NCI-H1417 treated with DMSO at 0.1 percent for 48 hours (cell line): ENCODE measurements at places on chromosomes 1 and 21.
A peak's percentile ranks its signal among the peaks of the same experiment; 100 is the strongest.

- DNase-seq: no peak
These were observed 30.5 kb upstream of the LRIG2 start for GRCh38 chr1:113042285-113043143.

DNA sequence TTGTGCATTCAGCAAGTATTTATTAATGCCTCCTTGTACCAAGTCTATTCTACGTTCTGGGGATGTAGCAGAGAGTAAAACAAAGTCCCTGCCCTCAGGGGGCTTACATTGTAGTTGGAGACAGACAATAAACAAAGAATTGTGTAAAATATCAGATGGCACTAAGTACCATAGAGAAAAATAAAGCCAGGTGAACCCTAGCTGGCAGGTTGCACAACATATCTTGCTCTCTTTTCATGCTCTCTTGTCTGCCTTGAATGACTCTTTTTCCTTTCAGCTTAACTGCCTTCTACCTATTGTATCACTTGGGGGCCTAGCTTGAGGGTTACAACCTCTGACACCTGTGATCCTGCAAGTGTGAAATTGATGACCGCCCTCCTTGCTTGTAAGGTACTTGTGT, 20.7 kb upstream of the FASLG start:
- DNase-seq: no peak

DNA sequence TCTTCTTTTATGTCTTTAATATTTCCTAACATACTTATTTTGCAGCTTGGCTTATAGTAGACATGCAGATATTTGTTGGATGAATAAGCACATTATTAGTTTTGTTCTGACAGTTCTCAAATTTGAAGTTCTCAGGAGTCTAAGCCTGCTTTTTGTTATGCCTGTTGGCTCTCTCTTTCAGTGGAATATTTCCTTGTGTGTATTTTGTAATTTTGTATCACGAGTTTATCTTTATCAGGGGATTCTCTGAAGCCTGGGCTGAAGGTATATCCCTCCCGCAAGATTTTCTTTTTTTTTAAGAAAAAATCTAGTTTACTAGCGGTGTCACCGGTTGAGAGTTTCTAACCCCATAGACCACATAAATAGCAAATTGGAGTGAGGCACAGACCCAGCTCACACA, 105.9 kb downstream of the RGL1 start:
- DNase-seq: no peak

DNA sequence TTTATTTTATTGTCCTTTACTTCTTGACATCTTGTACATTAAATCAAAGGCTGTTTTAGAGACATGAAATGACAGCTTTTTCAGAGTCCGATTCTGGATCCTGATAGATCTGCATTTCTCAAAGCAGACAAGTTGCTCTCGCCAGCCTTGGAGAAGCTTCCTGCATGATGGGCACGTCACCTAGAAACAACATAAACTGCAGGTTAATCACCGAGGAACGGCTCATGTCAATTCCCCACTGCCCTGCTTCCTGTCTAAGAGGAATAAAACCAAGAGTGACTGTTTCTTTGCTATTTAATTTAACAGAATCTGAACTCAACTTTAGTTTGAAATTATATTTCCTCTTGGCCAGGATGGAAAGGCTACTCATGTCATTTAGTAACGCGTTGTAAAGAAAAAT, 77.0 kb downstream of the RWDD3 start:
- peak; percentile 32 for DNase-seq

- DNase-seq: no peak
These were observed 92.6 kb downstream of the ADARB1 start for GRCh38 chr21:45166931-45167330.

- DNase-seq: no peak
These were observed 82.6 kb downstream of the GDAP2 start for GRCh38 chr1:117846674-117847425.

GRCh38 chr1:175629318-175629694, 114.1 kb downstream of the TNR start:
- DNase-seq: no peak

GRCh38 chr1:10171105-10171767, 39.1 kb upstream of the KIF1B start:
- no peak for DNase-seq

DNA sequence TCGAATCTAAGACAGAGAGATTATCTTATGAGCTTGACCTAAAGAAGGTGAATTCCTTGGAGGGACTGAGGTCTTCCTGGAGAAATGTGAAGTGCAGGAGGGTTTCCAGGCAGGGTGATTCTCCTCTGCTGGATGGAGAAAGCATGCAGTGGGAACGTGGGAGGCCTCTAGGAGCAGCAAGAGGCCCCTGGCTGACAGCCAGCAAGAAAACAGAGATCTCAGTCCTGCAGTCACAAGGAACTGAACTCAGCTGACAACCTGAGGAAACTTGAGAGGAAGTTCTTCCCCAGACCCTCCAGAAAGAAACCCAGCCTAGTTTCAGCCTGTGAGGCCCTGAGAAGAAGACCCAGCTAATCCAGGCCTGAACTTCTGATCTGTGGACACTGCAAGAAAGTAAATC, 345.9 kb downstream of the FAM72C start:
- DNase-seq: no peak

- no peak for DNase-seq
These were observed 179.1 kb downstream of the SLC44A5 start for GRCh38 chr1:75431843-75432242.

DNA sequence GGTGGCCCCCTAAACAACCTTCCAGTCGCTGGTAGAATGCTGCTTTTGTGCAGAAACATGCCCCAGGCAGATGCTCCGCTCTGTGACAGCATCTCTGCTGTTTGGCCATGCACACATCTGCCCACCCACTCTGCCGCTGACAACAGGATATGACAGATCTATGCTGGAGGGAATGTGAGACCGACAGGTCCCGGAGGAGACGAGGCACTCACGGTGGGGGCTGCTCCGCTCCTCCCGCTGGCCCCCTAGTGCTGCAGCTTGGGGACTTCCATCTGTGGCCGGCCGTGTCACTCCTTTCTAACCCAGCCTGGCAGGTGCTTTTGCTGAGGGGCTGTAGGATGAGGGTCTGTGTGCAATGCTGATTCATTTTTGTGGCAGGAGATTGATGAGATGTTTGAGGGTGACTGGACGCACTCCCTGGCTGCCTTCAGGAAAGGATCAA, 49.1 kb upstream of the DMRTB1 start:
- DNase-seq: no peak

DNA sequence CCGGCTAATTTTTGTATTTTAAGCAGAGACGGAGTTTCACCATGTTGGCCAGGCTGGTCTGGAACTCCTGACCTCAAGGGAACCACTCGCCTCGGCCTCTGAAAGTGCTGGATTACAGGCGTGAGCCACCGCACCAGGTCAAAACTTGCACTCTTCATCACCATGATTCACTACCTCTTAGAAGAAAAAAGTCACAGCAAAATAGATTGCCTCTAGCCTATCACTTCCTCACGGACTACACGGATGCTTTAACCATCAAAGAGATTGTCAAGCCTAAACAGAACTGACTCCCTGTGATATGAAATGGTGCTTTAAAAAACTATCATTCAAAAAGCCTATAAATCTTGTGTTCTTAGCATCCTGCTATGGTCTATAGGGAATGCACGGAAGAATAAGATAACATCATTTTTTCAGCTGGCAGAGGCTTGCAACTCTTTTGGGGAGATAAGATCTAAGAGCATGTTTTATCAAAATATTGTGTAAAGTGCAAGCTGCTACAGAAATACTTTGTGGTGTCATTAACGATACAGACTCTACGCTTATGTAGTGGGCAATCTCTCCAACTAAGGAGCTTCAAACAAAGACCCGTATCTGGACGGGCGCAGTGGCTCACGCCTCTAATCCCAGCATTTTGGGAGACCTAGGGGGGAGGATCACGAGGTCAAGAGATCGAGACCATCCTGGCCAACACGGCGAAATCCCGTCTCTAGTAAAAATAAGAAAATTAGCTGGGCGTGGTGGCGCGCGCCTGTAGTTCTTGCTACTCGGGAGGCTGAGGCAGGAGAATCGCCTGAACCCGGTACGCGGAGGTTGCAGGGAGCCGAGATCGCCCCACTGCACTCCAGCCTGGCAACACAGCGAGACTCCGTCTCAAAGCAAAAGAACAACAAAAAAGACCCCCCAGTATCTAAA, 966 bp downstream of the TFB2M start:
- no peak for DNase-seq

- no peak for DNase-seq
These were observed 128.6 kb downstream of the LHX4 start for GRCh38 chr1:180358649-180359048.

- DNase-seq: no peak
These were observed 23.4 kb downstream of the TEX35 start for GRCh38 chr1:178536329-178536728.

DNA sequence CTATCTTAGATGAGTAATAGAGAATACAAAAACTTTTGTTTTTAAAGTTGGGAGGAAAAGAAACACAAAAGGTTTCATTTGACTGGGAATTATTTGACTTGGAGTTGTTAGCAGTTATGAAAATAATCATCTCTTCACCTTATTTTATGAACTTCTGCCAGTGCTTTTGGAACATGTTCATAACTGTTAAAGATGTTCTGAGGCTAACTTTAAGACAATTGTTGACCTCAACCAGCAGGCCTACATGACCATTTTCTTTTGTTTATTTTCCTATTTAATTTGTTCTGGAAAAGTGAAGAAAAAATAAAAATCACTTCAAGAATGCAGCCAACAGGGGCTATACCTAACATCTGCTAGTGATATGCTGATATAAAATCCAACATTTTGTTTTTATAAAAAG, 37.4 kb downstream of the JAM2 start:
- no peak for DNase-seq

GRCh38 chr1:40059338-40059959, 18.9 kb downstream of the CAP1 start:
- no peak for DNase-seq

GRCh38 chr1:244054247-244054923, 3.3 kb downstream of the ZBTB18 start:
- no peak for DNase-seq

DNA sequence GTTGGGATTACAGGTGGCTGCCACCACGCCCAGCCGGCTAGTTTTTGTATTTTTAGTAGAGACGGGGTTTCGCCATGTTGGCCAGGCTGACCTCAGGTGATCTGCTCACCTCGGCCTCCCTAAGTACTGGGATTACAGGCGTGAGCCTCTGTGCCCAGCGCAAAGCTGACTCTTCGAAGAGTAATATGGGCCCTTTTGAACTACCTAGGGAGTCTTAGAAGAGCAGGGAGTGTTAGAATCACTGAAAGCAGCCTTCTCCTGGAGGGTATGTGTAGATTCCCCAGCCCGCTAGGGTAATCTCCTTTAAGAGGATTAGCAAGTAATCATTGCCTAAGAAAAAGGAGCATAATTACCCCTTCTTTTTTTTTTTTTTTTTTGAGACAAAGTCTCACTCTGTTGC, 6.5 kb upstream of the MAST2 start:
- no peak for DNase-seq

GRCh38 chr1:211932933-211933254, 102.3 kb upstream of the LPGAT1 start:
- no peak for DNase-seq

DNA sequence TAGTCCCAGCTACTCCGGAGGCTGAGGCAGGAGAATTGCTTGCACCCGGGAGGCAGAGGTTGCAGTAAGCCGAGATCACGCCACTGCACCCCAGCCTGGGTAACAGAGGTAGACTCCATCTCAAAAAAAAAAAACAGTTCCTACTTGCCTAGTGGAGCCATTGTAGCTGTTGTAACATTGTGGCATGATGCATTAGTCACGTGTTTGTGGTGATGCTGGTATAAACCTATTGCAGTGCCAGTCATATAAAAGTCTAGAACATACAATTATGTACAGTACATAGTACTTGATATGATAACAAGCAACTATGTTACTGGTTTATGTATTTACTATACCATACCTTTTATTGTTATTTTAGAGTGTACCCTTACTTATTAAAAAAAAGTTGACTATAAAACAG, 16.2 kb downstream of the KYAT3 start:
- DNase-seq: no peak

GRCh38 chr21:22223385-22223784, 1225.2 kb downstream of the NCAM2 start:
- DNase-seq: no peak

DNA sequence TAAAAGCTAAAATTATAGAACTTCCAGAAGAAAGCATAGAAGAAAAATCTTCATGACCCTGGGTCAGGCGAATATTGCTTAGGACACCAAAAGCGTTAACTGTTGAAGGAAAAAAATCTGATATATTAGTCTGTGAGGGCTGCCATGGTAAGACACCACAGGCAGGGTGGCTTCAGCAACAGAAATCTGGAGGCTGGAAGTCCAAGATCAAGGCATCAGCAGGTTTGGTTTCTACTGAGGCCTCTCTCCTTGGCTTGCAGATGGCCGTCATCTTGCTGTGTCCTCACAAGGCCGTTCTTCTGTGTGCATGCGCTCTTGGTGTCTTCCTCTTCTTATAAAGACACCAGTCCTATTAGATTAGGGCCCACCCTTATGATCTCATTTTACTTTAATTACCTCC, 14.5 kb downstream of the IFNLR1 start:
- no peak for DNase-seq

- DNase-seq: no peak
These were observed 61.7 kb upstream of the PUM1 start for GRCh38 chr1:31127266-31127665.

- DNase-seq: no peak
These were observed 865 bp downstream of the ADPRS start for GRCh38 chr1:36089393-36090121.

DNA sequence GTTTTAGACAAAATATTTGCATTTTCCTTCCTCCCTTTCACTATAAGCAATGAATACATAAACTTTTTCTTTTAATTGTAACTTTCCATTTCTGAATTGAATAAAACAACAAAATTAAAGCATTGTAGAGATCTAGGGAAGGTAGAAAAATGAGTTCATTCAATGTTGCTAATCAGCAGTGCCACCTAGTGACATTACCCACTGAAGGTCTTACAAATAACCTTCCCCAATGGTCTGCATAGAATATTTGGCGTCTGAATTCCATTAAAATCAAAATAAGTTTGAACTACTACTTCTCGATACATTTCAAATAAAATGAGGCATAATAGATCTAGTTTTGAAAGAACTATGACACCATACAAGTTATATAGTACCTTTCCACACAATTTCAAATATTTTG, 19.6 kb downstream of the FH start:
- no peak for DNase-seq

GRCh38 chr1:117674521-117675400, 68.9 kb downstream of the TENT5C start:
- no peak for DNase-seq

DNA sequence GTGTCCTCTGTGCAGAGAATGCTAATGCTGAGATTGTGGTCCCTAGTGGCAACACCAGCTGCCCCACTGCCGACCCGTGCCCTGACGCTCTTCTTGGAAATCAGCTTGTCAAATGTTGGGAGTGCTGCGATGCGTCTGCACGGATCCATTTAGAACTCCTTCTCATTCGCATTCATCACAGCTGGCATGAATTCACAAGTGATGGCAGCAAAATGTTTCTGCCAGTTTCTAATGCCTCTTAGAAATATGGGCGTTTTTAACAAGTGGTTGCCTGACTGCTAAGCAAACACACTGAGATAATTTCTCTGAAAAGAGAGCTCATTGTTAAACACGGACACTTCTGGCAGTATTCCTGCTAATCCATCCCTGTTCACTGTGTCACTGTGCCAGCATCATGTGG, 131.9 kb upstream of the KCNJ6 start:
- peak; percentile 51 for DNase-seq

- no peak for DNase-seq
These were observed 1.4 kb downstream of the NUDC start for GRCh38 chr1:26922901-26923300.

- no peak for DNase-seq
These were observed 2.0 kb downstream of the NPPB start for GRCh38 chr1:11856698-11857097.
